GM19239 (cell line): ENCODE measurements at places on chromosomes 5 and 9.

GRCh38 chr9:89929673-89930480, 325.1 kb downstream of the GADD45G start:
- no peak for DNase-seq

DNA sequence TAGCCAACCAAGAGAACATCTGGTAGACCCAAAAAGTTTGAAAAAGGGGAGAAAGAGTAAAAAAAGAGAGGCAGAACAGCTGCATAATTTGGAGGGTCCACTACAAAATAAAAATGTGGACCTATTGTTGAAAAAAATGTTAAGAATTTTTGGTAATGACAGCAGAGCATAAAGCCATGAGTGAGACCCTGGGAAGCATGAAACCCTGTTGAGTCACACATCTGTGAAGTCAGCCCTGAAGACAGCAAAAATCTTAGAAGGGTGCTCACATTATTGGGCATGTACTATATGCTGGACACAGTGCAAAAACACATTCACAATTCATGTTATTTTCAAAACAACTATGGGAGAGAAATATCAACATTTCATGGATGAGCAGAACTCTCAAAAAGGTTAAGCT, 56.4 kb upstream of the LIFR start:
- no peak for DNase-seq

DNA sequence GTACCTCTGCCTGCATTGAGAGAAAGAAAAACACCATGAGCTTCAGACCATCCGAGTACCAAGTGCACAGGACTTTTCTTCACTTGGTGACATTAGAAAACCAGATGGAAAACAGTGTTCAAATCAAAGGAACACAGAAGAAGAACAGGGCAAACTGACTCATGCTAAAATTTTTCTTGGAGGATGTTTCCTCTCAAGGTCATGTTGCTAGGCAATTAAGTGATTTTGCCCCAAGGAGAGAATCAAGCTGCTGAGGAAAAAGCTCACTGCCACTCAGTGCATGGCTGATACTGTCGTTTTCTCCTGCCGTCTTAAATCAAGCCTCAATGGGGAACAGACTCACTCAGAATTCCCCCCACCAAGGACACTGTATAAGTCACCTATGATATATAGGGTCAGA, 57.9 kb upstream of the SIMC1 start:
- DNase-seq: no peak

DNA sequence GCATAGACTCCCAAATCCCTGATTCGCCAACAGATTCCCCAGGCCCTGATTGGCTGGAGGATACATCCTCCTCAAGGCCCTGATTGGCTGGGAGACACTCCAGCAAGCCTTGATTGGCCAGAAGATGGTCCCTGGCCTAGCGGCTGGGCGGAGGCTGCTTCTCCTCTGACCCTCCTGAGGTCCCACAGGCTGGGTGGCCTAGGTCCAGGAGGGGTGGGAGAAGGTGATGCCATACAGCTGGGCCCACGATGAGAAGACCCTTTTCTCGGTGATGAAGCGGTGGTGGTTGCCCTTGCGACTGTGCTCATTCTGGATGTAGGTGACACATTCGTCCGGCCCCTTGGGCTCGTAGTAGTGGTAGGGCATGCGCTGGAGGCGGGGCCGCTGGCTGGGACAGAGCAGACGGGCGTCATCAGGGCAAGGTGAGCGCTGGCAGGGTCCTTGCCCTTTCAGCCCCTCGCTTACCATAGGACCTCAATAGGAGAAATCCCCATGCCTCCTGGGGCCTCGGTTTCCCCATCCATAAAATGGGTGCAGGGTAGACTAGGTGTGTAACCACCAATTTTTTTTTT, 9.0 kb upstream of the AK1 start:
- DNase-seq: no peak

GRCh38 chr5:91293131-91293530, 90.0 kb downstream of the ARRDC3 start:
- no peak for DNase-seq

DNA sequence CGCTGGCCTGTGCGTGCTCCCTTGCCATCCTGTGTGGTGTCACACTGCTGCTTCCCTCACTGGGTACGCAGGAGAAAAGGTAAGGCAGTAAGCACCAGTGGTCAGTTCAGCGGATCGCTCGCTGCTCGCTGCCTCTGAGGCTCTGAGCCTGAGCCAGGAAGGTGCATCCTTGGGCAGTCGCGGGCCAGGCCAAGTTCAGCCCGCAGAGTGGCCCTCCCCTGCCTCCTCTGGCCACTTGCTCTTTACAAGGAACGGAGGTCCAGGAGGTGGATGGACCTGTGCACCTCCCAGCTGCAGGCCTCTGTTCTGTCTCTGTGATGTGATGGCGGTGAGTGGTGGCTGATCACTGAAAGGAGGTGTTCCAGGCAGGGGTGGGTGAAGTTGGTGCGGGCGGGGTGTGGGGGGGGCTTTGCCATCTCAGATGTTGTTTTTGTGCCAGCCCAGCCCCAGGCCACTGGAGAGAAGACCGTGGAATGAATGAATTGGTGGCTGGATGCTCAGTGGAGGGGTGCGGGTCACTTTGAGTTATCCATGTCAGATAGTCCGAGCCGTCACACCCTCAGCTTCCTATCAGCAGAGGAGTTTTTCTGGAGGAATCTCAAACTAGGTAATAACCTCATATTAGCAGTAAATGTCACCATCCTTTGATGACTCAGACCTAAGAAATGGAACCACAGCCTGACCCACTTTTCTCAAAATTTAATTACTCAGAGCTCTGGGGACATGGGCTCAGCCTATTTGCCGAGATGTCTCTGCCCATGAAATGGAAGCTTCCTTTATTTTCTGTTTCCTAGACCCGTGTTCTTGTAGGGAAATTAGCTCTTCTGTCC, 7.3 kb downstream of the COL5A1 start:
- no peak for DNase-seq

- DNase-seq: no peak
These were observed 75.5 kb downstream of the SEMA4D start for GRCh38 chr9:89422151-89422975.

GRCh38 chr9:28820741-28821140, 1247.5 kb upstream of the C9orf72 start:
- no peak for DNase-seq

DNA sequence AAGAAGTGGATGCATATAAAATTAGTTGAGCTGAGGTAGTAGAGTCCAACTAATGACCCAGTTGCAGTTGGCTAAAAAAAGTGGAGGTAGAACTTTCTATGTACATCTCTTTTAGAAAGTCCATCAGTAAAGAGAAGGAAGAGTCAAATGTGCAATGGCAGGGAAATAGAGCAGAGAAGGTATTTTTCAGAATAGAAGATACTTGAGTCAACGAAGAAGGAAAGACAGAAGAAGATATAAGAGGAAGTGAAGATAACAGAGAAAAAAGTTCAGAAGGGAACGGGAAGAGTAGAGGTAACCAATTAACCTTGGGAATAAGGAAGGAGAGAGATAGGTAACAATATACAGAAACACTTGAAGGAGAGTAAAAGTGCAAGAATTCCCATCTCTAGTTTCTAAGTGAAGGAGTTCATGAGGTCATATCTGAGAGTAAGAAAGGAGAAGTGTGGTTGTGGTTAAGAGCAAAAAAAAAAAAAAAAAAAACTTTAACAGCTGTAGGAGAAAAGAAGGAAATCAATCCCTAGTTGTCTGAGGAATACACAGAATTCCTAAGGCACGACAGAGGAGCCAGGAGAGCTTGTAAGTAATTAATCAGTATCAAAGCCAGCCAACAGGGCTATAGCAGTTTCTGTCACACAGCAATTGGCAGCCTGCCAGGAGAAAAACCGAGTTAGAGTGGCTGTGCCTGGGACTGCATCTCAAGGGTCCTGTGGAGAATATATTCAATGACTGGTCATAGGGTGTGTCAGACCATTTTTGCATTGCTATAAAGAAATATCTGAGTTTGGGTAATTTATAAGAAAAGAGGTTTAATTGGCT, 61.0 kb downstream of the ARL15 start:
- DNase-seq: no peak

DNA sequence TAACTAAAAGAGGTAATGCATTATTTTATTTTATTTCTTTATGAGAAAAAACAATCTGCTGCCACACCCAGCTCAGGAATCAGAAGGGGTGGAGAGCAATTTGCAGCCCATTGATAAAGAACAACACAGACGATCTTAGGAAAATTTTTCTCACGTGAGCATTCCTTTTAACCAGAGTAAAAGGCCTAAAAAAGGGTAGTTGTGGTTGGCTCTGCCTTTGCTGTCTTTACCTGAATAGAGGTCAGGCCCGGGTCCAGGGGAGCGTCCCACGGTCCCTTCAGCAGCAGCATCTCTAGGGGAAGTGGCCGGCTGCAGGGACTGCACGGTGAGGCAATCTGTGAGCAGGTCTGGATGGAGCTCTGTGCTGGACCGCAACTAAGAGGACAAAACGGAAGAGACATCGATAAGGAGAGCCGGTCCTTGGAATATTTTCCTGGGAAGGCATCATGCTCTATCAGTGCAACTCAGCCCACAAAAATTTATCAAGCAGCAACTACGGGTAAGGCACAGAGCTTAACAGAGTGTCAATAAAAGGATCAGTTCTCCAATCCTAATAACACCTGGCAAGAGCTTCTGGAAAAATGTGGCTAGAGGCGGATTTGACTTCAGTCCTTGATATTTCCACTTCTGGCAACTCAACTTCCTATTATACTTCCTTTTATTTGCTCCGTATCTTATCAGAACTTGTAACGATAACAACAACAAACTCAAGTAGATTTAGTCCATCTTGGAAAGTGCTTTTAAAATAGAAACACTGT, 372.8 kb upstream of the RFX3 start:
- no peak for DNase-seq

- DNase-seq: no peak
These were observed 8.7 kb downstream of the CCNJL start for GRCh38 chr5:160303690-160304089.

DNA sequence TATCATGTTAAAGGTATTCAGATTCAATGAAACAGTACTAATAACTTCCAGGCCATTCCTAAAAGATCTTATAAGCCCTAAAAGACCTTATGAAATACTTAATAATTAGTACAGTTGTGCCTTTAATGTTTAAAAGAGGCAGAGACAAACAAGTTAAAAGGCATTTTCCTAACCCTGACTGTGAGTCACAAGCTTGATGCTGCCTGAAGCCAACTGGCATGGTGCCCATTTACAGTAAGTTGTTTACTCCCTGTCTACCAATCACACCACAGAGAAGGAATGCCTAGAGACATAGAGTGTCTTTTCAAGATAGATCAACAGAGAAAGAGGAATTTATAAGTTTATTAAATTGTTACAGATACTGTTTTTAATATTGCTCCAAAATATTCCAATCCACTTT, 47.8 kb downstream of the NR3C1 start:
- no peak for DNase-seq

DNA sequence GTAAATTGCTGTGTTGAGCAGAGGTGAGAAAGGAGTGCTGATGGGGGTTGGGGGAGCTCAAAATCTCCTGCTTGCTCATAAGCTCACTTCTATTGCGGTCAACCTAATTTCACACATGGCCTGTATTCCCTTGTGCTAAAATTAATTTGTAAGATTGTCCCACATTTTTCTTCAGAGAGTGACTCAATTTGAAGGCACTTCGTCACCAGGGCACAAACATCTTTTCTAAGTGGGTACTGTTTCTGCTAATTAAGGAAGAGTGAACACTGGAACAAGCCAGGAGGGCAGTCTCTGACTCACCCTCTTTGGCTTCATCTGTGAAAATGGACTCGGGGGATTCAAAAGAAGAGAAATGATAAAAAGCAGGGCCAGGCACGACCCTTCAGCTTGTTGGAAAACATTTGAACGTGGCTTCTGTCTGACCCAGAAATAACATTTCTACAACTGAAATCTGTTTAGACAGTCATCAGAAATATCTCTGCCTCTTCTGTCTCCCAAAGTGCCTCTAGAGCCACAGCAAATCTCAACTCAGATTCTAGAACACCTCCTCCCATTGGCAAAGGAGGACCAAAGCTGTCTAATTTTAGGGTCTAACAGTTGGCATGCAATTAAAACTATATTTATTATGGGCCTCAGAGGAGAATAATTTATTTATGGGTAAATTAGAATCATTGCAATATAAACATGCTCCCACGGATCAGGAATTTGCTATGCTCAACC, 49.8 kb downstream of the FEM1C start:
- no peak for DNase-seq
